ACHN (cell line): ENCODE measurements at places on chromosomes 5 and 9.

DNA sequence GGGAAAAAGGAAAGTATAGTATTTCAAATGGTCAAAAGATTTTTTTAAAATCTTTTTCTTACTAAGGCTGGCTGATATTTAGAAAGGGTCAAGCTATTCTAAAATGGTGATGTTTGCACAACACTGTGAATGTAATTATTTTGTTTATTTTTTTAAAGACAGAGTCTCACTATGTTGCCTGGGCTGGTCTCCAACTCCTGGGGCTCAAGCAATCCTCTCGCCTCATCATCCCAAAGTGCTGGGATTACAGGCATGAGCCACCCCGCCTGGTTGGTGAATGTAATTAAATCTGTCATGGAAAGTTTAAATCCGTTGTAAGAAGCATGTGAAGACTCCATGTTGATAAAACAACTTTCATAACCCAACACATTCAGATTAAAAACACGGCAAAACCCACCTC, 2.6 kb downstream of the UBTD2 start:
- DNase-seq: no peak

- no peak for DNase-seq
Observed at GRCh38 chr5:6707852-6708251, 5.4 kb upstream of the TENT4A start.

- DNase-seq: no peak
Observed at GRCh38 chr9:110710420-110710819, 41.8 kb downstream of the MUSK start.

GRCh38 chr5:124056991-124057723, 545.2 kb downstream of the CSNK1G3 start:
- DNase-seq: no peak

GRCh38 chr9:100098046-100098886, 534 bp downstream of the ERP44 start:
- peak; percentile 74 for DNase-seq

- no peak for DNase-seq
Observed at GRCh38 chr5:123262216-123262823, 160.9 kb downstream of the CEP120 start.

DNA sequence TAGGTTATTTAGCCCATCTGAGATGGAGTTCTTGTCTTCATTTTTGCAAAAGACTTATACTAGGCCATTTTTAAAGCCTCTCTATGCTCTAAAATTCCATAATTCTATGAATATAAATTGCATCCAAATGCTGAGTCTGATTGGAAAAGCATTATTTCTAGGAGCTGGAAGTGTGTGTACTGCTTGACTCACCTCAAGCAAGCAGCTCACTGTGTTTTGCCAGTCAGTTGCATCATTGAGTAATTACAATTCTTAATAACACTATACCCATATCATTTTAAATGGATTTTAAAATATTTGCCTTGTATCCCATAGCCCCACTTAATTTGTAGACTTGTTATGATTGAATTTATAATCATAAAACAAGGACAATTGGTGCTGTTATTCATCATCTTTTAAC, 161.0 kb downstream of the PAM start:
- DNase-seq: no peak

GRCh38 chr9:13367784-13368183, 88.3 kb upstream of the MPDZ start:
- no peak for DNase-seq

- no peak for DNase-seq
Observed at GRCh38 chr5:20077186-20077585, 89.2 kb upstream of the CDH18 start.

DNA sequence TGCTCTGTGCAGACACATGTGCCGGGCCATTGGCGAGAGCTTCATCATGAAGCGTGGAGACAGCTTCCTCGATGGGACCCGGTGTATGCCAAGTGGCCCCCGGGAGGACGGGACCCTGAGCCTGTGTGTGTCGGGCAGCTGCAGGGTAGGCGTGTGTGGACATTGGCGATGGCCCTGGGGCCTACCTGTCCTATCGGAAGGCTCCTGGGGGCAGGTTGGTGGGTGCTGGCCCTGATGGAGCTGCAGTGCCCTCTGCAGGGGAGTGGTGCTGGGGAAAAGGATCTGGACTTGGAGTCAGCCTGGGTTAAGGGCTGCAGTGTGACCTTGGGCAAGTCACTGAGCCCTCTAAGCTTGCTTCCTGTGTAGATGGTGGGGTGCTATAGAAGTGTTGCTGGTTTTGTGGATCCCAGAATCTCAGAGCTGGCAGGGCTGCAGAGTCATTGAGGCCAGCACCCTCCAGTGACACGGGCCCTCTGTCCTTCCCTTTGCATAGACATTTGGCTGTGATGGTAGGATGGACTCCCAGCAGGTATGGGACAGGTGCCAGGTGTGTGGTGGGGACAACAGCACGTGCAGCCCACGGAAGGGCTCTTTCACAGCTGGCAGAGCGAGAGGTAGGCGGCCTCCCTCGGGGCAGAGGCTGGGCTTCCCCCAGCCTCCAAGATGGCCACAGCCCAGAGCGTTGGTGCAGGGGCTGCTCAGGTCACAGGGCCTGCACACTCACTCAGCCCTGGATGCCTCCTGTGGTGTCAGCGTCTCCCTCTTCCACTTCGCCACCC, 15.8 kb downstream of the ADAMTS13 start:
- DNase-seq: no peak

DNA sequence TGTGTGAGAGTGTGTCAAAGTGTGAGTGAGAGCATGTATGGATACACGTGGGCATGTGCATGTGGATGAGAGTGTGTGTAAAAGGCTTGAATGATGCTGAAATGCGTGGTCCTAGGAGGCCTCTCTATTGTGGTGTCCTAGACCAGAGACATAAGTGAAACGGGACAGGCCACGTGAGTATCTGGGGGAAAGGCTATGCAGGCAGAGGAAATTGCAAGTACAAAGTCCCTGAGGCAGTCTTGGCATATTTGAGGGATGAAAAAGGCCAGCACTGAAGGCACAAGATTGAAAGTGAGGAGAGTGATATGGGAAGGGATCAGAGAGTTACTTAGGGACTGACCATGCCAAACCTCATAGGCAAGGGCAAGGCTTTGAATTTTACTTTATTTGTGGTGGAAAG, 67.2 kb upstream of the CCDC152 start:
- DNase-seq: no peak

DNA sequence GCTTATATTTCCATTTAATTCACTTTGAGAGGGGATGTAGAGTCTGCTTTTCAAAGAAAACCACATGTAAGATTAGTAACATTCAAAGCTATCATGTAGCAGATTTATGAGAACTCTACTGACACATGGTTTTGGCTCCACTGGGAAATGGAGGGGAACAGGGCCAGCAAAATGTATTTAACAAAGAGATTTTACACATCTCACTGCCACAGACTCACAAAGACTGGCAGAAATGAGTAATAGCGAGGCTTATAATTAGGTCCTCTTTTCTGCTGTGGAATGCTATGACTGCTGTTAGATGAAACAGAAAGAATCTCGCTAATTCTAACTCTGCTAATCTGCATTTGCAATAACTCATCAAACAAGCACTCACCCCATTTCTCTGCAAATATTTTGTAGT, 4.5 kb downstream of the DAP start:
- DNase-seq: no peak

DNA sequence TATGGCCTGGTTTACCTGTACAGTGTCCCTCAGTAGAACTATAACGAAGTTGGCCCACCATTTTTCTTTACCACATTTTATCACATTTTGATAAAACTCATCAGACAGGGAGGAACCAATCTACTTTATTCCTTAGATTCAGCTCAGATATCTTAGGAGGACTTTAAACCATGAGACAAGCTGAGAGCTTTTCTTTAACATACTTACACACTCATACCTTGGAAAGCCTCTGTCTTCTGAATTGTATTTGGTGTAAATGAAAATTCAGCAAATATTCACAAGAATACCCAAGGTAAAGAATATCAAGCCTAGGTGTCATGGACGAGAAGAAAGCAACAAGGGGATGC, 313.2 kb downstream of the ENC1 start:
- DNase-seq: no peak

DNA sequence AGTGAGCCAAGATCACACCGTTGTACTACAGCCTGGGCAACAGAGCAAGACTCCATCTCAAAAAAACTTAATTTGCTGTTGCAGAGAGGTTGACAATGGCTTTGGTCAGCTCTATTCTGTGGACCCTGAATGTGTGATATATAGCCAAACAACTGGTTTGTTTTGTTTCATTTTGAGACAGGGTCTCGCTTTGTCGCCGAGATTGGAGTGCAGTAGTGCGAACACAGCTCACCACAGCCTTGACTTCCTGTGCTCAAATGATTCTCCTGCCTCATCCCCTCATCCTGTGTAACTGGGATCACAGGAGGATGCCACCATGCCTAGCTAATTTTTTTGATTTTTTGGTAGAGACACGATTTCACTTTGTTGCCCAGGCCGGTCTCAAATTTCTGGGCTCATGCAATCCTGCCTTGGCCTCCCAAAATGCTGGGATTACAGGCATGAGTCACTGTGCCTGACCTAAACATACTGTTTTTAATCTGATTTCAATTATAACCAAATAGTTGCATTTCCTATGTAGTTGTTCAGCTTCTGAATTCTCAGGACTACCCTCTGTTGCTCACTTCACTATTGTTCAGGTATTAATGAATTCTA, 9.8 kb downstream of the RNF183 start:
- DNase-seq: no peak

DNA sequence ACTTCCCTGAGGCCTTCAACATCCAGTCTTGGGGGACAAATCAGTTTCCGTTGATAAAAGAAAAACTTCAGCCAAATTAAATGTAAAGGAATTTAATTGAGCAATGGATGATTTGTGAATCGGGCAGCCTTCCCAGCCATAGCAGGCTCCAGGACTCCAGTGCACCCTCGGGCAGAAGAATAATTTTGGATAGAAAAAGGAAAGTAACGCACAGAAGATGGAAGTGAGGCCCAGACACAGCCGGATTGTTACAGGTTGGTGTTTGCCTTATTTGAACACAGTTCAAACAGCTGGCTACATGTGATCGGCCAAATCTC, 19.1 kb downstream of the MRPL36 start:
- no peak for DNase-seq

GRCh38 chr5:138716456-138716924, 36.7 kb upstream of the CTNNA1 start:
- peak; percentile 54 for DNase-seq

- DNase-seq: no peak
Observed at GRCh38 chr5:56725711-56726411, 89.5 kb upstream of the MAP3K1 start.

GRCh38 chr5:179759581-179760551, 27.2 kb downstream of the MAML1 start:
- DNase-seq: no peak

DNA sequence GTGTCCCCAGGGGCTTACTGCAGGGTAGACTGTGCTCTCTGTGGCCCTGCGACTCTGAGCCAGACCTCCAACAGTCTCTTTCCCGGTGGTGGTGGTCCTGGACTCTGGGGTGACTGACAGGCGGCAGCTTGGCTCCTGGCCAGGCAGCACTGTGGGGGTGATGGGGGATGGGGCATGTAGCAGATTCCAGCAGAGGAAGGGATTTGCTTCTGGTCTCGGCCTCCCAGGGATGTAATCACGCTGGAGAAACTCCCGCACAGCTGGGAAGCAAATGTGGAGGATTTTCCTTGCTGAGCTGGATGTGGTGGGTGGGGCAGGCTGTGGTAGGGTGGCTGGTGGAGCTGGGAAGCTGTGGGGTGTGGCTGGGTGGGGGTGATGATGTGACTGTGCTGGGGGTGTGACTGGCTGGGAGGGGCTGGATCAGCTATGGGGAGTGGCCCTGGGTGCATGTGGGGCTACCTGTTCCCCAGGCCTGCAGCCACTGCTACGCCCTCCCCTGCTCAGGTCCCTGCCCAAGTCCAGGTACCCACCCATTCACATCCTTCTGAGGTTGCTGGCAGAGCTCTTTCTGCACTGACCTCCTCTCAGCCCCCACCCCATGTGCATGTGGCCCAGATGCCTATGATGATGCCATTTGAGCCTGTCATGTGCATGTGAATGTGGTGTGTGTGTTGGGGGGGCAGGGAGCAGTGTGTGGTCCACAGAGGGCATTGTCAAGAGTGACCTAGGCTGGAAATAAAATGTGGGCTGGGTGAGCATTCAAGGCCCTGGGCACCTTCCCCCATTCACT, 3.8 kb downstream of the NDST1 start:
- DNase-seq: peak; percentile 38

GRCh38 chr9:130447193-130447816, 2.5 kb downstream of the ASS1 start:
- DNase-seq: no peak

- no peak for DNase-seq
Observed at GRCh38 chr9:84331119-84331809, 9.3 kb downstream of the SLC28A3 start.

DNA sequence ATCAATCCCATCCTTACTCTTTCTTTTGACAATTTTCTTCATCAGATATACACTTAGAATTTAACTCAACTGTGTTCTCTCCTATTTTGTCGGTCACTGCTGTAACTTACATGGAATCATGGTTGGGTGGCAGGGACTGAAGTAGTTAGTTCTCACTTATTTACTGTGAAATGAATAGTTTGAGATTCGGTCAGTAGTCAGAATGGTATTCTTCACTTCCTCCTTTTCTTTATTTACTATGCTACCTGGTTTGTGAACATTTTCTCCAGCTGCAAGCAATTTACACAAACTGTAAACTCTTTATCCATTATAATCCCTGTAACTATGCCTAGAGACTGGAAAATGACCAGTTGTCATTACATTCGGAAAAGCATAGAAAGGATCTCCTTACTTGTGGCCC, 41.5 kb upstream of the GDNF start:
- DNase-seq: no peak

DNA sequence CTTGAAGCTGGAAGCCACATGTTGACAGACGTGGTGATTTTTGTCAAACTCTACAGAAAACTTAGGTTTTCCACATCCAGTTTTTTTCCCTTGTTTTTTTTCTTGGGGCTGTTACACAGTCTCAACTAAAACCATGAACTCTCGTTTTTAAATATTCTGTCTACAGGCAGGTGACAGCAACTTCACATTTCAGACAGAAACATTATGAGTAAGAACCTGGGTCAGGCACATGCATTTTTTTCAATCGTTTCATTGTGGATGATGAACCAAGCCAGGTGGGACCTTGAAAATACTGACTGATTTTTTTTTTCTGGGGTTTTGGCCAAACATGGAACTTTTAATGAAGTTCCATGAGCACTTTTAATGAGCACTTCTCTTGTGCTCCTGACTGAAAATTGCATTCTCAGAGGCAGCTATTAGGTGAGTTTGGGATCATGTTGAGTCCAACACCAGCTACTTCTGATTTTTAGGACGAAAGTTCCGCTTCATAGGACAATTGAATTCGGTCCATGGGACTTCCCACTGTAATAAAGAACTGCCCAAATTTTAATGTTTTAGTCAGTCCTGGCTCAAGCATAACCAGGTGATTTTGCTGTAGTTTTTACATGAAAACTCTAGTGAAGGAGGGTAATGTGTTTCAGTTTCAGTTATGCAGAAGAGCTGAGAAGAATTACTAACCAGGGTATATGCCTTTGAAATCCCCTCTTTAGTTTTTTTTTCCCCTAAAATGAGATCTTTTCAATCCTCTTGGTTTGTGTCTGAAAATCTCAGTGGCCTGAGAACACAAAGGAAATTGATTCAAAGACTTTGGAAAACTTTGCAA, 93.2 kb upstream of the ADAMTS16 start:
- DNase-seq: no peak
